ENCODE measurements at places on chromosomes 6 and 20. TPM values are rescaled to one million over a fixed set of nuclear protein-coding genes. Genes with fewer than 3 reads are reported as not detected.

DNA sequence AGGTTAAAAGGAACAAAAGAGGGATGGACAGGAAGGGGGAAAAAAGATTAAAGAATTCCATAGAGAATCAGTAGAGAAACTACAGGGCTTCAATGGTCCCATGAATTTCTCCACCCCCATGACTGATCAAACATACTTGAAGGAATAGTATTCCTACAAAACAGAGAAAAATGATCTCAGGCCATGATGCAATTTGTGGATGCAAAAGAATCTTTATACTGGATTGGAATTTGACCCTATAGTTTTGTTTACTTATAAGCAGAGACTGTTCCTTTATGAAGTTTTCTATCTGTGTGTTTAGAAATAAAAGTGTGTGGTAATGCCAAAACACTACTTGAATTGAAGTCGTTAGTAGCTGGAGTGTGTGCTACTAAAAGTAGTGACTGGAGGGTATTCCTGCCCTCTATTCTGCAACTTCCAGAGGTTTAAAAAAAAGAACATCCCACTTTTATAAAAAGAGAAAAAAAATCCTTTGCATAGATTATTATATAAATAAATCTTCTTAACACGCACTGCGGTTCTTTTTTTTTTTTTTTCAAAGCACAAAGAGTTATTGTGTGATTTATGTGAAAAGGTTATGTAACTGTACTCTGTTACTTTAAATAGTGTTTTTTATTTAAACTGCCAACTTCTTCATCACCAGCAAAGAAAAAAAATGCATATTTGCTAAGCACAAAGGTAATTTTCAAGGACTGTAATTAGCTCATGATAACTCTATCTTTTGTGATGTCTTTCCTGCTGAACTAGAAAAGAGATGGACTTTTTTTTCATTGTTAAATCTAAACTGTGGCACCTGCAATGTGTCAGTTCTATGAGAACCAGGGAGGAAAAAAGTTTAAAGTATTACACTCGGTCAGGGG is 214.5 kb upstream of the CITED2 start:
- no peak overlapping the region for H3K4me3 ChIP-seq
- no peak overlapping the region for H3K27ac ChIP-seq
- no peaks in the 10 kb centered on the region for H3K27me3 ChIP-seq
- no peaks in the 10 kb centered on the region for H3K4me1 ChIP-seq
- peak; percentile 78 for DNase-seq

DNA sequence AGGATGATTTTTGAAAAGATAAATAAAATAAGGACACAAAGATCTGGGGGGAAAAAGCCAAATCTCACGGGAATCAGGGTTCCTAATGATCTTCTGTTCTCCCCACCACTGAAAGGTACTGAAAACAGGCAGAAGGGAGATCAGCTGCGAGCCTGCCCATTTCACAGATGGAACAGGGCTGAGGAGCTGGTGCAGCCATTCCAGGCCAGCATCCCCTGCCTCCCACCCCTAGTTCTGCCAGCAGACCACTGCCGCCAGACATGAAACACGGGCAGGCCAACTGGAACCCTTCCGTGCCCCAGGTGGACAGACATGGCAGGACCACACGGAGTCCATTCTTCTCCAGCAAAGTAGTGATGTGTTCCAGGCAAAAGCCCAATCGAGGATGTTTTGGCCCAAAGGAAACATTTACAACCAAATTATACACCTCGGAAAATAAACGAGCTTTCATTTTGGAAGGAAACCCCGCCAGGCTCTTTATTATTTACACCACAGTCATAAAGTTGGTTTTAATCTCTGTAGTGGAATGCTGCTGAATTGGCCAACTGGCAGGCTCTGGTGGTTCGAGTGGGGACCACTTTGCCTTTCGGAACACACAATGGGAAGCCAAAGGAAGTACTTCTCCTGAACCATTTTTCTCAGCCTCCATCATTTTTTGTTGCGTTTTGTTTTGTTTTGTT is 28.2 kb downstream of the ISM1 start:
- no peaks in the 10 kb centered on the region for H3K27me3 ChIP-seq
- no peak overlapping the region for H3K4me3 ChIP-seq
- DNase-seq = no peak
- no peaks in the 10 kb centered on the region for H3K36me3 ChIP-seq

DNA sequence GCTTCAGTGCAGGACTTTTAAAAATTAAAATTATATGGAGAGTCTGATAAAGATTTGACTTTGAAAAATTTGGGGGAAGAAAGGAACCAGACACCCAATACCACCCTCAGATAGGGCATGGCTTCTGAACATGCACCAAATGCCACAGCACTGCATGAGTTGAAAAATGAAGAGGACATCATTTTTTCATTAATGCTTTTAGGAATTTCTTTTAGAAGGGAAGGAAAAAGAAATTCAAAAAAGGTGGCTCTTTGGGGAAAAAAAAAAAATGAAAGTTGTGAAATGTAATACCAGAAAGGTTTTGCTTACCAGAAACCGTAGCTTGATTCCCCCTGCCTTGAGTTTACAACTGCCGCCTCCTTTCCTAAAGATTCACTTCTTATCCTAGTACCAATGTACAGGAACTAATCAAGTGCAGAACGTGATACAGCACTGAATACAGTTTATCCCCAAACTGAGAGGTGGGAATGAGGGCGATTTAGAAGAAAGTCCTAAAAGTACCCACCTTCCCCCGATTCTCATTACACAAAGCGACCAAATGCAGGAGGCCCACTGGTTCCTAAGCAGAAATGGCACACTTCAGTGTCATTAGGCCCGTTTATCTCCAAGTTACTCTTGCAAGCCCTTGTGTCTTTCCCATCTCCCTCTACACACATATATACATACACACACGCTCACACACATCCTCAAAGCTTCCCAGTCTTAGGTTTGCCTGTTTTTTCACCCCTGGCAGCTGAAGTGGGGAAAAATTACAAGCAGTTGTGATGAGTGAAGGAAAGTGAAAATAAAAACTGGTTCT is 2.8 kb downstream of the PPP1R10 start:
- no peaks in the 10 kb centered on the region for H3K27me3 ChIP-seq
- peaks cover 20% of the 10 kb centered on the region for H3K36me3 ChIP-seq
- peaks cover 25% of the 10 kb centered on the region for H3K4me1 ChIP-seq
- no peak for DNase-seq
- peak overlapping the region; percentile 91 for H3K27ac ChIP-seq

GRCh38 chr6:119340796-119341487 is 8.6 kb downstream of the MAN1A1 start:
- H3K27ac ChIP-seq = peak overlapping the region; percentile 84
- peaks cover 9% of the 10 kb centered on the region for H3K4me1 ChIP-seq
- H3K4me3 ChIP-seq = no peak overlapping the region

GRCh38 chr6:7529141-7529540 is 12.3 kb upstream of the DSP start:
- no peaks in the 10 kb centered on the region for H3K4me1 ChIP-seq
- DNase-seq = no peak
- H3K27ac ChIP-seq = peak overlapping the region; percentile 36
- H3K36me3 ChIP-seq = no peaks in the 10 kb centered on the region
- H3K4me3 ChIP-seq = no peak overlapping the region

- H3K4me3 ChIP-seq = no peak overlapping the region
- H3K27ac ChIP-seq = no peak overlapping the region
- H3K27me3 ChIP-seq = no peaks in the 10 kb centered on the region
- H3K4me1 ChIP-seq = no peaks in the 10 kb centered on the region
Measured at GRCh38 chr6:84361372-84362192, 134.1 kb upstream of the CEP162 start.

DNA sequence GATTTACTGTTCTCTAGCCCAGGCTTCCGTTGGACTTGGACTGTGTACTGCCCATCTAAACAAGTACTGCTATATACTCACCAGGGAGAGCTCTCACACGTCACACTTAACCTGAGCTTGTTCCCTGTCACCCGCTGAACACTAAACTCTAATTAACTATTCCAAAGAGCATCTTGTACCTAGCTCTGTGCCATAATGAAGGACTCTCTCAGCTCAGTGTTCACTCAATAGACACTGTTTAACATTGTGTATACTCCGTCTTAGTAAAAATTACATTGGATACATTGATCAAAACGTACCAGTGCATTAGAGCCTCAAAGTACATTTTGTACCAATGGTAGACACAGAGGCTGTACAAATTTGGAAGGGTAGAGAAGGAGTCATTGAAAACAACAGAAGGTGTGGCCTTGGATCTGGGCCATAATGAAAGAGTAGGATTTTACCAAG is 55.4 kb upstream of the EPHA7 start:
- no peaks in the 10 kb centered on the region for H3K27me3 ChIP-seq
- no peak overlapping the region for H3K27ac ChIP-seq
- no peaks in the 10 kb centered on the region for H3K36me3 ChIP-seq
- DNase-seq = no peak
- no peak overlapping the region for H3K4me3 ChIP-seq
- H3K4me1 ChIP-seq = no peaks in the 10 kb centered on the region

GRCh38 chr20:56518721-56519398 is 5.7 kb upstream of the FAM209A start:
- H3K27me3 ChIP-seq = no peaks in the 10 kb centered on the region
- no peak overlapping the region for H3K27ac ChIP-seq
- peaks cover 34% of the 10 kb centered on the region for H3K36me3 ChIP-seq
- no peaks in the 10 kb centered on the region for H3K4me1 ChIP-seq
- DNase-seq = no peak
- no peak overlapping the region for H3K4me3 ChIP-seq

DNA sequence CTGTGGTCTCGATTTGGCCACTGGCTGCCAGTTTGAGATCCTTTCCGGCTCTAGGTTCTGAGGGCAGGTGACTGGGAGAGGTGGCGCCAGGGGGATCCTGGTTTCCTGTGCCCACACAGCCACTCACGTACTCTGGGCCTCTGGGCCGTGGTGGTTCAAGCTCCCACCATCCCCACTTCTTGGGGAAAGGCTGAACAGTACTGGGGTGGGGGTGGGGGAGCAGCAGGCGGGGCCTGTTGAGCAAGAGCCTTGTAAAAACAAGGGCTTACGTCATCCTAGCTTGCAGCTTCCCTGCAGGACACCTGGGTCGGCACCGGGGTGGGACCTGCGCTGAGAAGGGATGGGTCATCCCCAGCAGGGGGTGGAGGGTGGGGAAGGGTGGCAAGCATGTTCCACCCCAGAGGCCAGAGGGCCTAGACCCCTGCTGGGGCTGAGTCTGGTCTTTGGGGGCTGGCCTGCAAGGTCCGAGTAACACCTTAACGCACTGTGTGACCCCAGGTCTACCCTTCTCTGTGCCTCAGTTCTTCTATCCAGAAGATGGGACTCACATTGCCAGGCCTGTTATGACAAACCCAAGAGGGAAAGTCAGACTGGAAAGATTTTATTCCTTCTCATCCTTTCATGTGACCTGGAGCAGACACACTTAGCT is 3.1 kb upstream of the CEBPB start:
- no peak for DNase-seq
- H3K4me1 ChIP-seq = no peaks in the 10 kb centered on the region
- no peaks in the 10 kb centered on the region for H3K36me3 ChIP-seq
- H3K27me3 ChIP-seq = no peaks in the 10 kb centered on the region

- no peaks in the 10 kb centered on the region for H3K27me3 ChIP-seq
- no peak overlapping the region for H3K4me3 ChIP-seq
- H3K4me1 ChIP-seq = peaks cover 9% of the 10 kb centered on the region
Measured at GRCh38 chr6:44829836-44830235, 442.3 kb downstream of the CDC5L start.

GRCh38 chr6:138119976-138120375 is 12.8 kb upstream of the PERP start:
- H3K4me1 ChIP-seq = no peaks in the 10 kb centered on the region
- H3K27ac ChIP-seq = no peak overlapping the region
- no peak overlapping the region for H3K4me3 ChIP-seq
- no peak for DNase-seq

- DNase-seq = no peak
- peaks cover 4% of the 10 kb centered on the region for H3K4me1 ChIP-seq
- H3K27ac ChIP-seq = no peak overlapping the region
- peaks cover 3% of the 10 kb centered on the region for H3K36me3 ChIP-seq
Measured at GRCh38 chr20:57658833-57659516, 38.7 kb upstream of the ZBP1 start.

DNA sequence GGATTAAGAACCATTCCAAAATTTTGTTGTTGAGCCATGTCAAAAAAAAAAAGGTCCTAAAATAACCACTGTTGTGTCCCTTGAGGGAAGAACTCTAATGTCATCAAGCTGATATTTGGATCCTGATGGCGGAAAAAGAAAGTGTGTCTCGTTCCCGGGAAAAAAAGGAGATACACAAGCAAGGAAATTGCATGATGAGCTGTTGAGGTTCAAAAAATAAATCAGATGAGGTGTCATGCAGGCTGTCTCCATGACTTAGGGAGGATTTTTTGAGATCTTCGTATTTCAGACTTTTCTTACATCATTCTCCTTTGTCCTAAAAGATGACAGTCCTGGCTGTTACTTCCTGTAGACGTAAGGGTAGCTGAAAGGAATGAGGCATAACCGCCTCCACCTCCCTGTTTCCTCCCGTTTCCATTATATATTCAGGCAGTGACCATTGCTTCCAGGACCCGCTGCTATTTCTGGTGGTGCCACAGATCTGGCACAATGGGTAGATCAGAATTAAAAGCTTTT is 117.3 kb upstream of the TNFAIP3 start:
- no peak overlapping the region for H3K4me3 ChIP-seq
- H3K27ac ChIP-seq = peak overlapping the region; percentile 38
- peaks cover 3% of the 10 kb centered on the region for H3K4me1 ChIP-seq
- no peaks in the 10 kb centered on the region for H3K36me3 ChIP-seq

DNA sequence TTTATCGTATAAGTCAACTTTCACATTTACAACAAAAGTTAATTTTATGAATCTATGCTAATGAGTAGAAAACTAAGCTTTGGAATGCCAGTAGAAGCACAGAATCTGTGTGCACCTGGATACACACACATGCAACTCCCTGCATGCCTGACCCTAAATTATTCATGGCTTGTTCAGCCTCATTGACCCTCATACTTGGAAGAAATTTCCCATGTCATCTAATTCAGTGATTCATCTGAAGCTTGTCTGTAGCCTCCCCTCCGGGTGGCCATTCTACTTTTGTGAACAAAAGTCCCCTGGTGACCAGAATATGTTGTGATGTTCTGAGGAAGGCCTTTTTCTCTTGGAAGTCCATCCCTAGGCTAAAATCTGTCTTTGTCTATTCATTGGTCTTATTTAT is 1078.4 kb downstream of the KIF16B start:
- no peak overlapping the region for H3K27ac ChIP-seq
- no peaks in the 10 kb centered on the region for H3K4me1 ChIP-seq
- no peak for DNase-seq
- H3K36me3 ChIP-seq = no peaks in the 10 kb centered on the region
- no peaks in the 10 kb centered on the region for H3K27me3 ChIP-seq

TRERF1 gene
- total RNA-seq = 4.8 TPM

ECT2L gene
- 13.4 TPM for total RNA-seq

HELZ2 gene
- 47.2 TPM for total RNA-seq

ENPP5 gene
- 10.3 TPM for total RNA-seq

CST5 gene
- 0.37 TPM for total RNA-seq

C6orf58 gene
- not detected for total RNA-seq
